ENCODE measurements at places on chromosomes 12 and 14.

GRCh38 chr12:22054155-22054554, 8.1 kb downstream of the CMAS start:
- peaks cover 61% of the 10 kb centered on the region for H3K36me3 ChIP-seq
- peaks cover 9% of the 10 kb centered on the region for H3K4me1 ChIP-seq
- no peak overlapping the region for H3K4me3 ChIP-seq
- no peaks in the 10 kb centered on the region for H3K27me3 ChIP-seq
- no peak for DNase-seq

DNA sequence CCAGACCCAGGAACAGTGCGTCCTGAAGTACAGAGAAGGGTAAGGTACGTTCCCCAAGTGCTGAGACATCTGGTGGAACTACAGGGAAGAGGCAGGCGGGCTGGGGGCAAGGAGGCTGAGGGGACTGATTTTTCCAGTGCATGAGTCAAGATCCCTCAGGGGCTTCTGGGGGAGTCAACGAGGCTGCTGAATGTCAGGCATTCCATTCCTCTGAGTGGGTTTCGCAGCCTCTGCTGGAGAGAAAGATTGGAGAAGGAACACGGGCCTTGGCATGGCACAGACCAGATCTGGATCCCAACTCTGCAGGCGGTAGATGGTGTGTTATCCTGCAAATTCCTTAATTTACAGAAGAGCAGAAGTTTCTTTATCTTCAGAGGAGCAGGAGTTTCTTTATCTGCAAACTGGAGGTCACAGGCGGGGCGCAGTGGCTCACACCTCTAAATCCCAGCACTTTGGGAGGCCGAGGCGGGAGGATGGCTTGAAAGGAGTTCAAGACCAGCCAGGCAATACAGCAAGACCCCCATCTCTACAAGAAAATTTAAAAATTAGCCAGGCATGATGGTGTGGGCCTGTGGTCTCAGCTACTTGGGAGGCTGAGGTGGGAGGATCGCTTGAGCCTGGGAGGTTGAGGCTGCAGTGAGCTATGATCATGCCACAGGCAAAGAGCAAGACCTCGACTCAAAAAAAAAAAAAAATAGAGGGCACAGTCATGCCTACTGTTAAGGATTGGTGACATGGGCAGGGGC, 132.6 kb upstream of the MAP1LC3B2 start:
- peaks cover 35% of the 10 kb centered on the region for H3K4me1 ChIP-seq
- peaks cover 10% of the 10 kb centered on the region for H3K27me3 ChIP-seq
- H3K27ac ChIP-seq: peak overlapping the region; percentile 10
- H3K4me3 ChIP-seq: peak overlapping the region; percentile 30
- no peaks in the 10 kb centered on the region for H3K36me3 ChIP-seq

DNA sequence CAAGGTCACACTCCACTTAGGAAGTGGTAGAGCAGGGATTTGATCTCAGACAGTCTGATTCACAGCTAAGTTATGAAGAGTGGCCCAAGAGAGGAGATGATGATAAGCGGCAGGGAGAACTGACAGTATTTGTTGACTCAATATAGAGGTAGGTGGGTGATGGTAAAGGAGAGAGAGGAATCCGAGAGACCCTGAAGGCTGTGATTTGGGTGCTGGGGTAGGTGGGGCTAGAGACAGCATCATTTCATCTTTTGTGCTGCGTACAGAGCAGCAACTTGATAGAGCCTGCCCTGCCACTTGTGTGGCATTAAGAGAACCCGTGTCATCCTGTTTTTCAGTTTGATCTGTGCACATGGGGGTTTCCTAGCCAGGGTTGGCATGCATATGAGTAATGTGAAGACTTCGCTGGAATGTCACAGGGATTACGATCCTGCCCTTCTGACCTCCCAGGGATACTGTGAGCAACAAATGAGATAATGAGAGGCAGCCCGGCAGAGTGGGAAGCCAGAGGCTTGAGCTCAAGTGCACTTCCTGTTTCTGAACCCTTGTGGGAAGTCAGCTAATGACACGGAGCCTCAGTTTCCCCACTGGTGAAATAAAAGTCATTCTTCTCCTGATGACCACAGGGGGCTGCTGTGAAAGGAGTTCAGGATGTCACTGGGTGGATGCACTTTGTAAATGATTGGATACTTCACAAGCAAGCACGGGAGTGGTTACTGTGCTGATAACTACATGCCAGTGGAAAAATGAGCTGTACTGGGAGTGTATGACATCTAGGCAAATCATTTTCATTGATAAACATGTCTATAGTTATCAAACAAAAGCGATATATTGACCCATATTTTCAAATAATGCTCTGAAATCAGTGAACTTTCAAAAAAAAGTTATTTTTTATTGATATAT, 59.5 kb upstream of the IGF1 start:
- no peak overlapping the region for H3K4me3 ChIP-seq
- peak; percentile 12 for DNase-seq
- peak overlapping the region; percentile 37 for H3K27ac ChIP-seq
- no peaks in the 10 kb centered on the region for H3K36me3 ChIP-seq
- H3K27me3 ChIP-seq: peaks cover 3% of the 10 kb centered on the region

DNA sequence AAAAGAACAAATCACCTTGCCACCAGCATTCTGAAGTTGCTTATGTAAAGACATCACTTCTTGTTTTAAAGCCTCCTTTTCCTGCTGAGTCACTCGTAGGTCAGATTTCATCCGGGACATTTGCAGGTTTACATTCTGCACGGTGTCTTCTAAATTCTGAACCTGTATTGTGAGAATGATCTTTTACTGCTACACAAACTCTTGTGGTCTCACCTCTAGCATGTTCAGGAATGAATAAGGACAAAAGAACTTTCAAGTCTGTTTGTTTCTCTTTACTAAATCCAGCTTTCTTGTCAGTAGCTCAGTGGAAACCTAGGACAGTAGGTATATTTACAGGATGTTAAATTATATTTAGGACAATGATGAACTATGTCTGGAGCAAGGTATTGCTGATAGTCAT, 73.5 kb upstream of the SAV1 start:
- H3K4me1 ChIP-seq: peaks cover 11% of the 10 kb centered on the region
- H3K36me3 ChIP-seq: peaks cover 62% of the 10 kb centered on the region
- DNase-seq: no peak
- no peak overlapping the region for H3K4me3 ChIP-seq
- no peaks in the 10 kb centered on the region for H3K27me3 ChIP-seq

GRCh38 chr12:86663716-86664115, 407.5 kb upstream of the MGAT4C start:
- peaks cover 45% of the 10 kb centered on the region for H3K4me1 ChIP-seq
- peaks cover 11% of the 10 kb centered on the region for H3K27me3 ChIP-seq
- H3K36me3 ChIP-seq: no peaks in the 10 kb centered on the region
- no peak for DNase-seq
- no peak overlapping the region for H3K4me3 ChIP-seq
- no peak overlapping the region for H3K27ac ChIP-seq

- no peak overlapping the region for H3K4me3 ChIP-seq
- peaks cover 19% of the 10 kb centered on the region for H3K4me1 ChIP-seq
- peak overlapping the region; percentile 43 for H3K27ac ChIP-seq
- no peak for DNase-seq
Measured at GRCh38 chr12:31016057-31016456, 57.6 kb upstream of the DDX11 start.

DNA sequence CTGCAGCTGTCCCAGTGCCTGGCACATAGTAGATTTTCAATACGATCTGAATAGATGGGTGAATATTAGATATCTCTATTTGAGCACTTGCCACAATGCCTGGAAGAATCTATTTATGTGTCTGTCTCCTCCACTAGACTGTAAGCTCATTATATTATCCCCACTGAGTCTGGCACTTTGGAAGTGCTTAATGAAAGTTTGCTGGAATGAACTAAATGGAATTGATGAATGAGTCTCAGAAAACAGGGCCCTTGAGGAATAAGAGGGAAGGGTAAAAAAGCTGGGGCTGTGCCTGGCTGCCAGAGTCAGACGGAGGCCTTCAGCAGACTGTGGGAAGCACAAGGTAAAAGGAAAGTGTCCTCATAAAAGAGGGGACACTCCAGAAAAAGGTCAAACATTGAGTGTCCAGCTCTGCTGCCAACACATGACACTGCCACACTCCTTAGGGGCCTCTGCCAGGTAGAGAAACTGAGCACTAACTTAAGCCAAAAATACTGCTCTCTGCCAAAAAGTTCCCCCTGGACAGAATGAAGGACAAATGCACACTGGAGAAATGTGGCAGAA, 39.3 kb downstream of the GLT8D2 start:
- no peak overlapping the region for H3K27ac ChIP-seq
- H3K27me3 ChIP-seq: no peaks in the 10 kb centered on the region
- no peak overlapping the region for H3K4me3 ChIP-seq
- no peak for DNase-seq

- peak overlapping the region; percentile 98 for H3K4me3 ChIP-seq
- peaks cover 25% of the 10 kb centered on the region for H3K4me1 ChIP-seq
- peaks cover 10% of the 10 kb centered on the region for H3K36me3 ChIP-seq
- H3K27ac ChIP-seq: peak overlapping the region; percentile 99
- peaks cover 14% of the 10 kb centered on the region for H3K27me3 ChIP-seq
Measured at GRCh38 chr12:50403001-50403440, 2.3 kb downstream of the LARP4 start.

GRCh38 chr12:63804746-63805145, 25.0 kb downstream of the RXYLT1 start:
- no peak overlapping the region for H3K4me3 ChIP-seq
- no peak for DNase-seq
- no peak overlapping the region for H3K27ac ChIP-seq
- no peaks in the 10 kb centered on the region for H3K27me3 ChIP-seq

DNA sequence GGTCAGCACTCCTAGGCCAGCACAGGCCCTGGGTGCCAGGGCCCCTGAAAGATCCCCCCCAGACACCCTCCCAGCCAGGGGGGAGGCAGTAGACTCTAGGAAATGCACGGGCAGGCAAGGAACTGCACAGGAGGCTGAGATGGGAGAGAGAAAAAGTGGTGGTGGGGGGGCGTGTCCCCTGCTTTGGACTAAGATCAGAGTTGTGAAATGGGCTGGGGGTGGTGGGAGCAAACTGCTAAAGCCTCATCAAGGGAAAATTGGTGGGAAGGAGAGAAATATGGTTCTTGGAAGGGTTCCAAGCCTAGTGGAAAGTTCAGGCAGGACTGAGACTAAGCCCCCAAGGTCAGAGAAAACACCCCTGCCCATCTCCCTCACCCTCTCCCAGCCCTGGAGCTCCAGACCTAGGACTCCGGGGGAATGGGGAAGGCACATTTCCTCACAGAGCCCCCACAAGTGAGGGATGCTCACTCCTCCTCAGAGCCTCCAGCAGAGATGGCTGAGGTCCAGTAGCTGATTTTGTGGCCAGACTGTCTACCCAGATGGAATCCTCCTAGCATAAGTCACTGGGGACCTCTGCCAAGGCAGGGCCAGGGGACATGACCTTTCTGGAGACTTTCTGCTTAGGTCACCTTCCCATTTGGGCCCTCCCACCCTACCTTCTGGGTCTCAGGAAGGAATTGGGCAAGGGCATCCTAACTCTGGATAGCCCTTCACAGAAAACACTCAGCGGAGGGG, 29.8 kb downstream of the FIGNL2 start:
- peaks cover 34% of the 10 kb centered on the region for H3K27me3 ChIP-seq
- no peak for DNase-seq
- peaks cover 49% of the 10 kb centered on the region for H3K4me1 ChIP-seq
- H3K36me3 ChIP-seq: peaks cover 24% of the 10 kb centered on the region
- H3K4me3 ChIP-seq: no peak overlapping the region

GRCh38 chr12:19872621-19873540, 433.6 kb downstream of the AEBP2 start:
- no peak overlapping the region for H3K4me3 ChIP-seq
- DNase-seq: no peak
- no peaks in the 10 kb centered on the region for H3K36me3 ChIP-seq
- no peaks in the 10 kb centered on the region for H3K4me1 ChIP-seq

- H3K4me1 ChIP-seq: peaks cover 37% of the 10 kb centered on the region
- H3K27ac ChIP-seq: peak overlapping the region; percentile 91
- peak overlapping the region; percentile 87 for H3K4me3 ChIP-seq
- no peaks in the 10 kb centered on the region for H3K36me3 ChIP-seq
Measured at GRCh38 chr12:96401076-96401871, 1.0 kb upstream of the CDK17 start.

DNA sequence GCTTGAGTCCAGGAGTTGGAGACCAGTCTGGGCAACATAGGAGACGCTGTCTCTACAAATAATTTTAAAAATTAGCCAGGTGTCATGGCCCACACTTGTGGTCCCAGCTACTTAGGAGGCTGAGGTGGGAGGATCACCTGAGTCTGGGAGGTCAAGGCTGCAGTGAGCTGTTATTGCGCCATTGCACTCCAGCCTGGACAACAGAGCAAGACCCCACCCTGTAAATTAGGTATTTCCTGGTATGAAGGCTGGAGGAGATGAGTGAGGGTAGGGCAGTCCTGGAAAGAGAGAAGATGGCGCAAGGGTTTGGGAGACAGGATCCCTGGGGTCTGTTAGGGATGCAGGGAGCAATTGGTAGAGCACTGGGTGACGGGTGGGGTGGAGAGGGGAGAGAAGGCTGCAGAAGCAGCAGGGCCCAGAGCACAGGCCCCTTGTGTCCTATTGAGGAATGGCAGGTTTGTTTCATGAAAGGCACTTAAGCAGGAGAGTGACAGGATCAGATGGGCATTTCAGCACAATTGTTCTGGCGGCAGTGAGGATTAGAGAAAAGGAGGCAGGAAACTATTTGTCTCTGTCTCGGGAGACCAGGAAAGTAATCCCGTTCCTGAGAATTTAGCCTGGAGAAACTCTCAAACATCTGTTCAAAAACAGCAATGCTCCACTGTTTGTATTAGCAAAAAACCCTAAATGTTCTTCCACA, 47.2 kb upstream of the KTN1 start:
- H3K36me3 ChIP-seq: peaks cover 16% of the 10 kb centered on the region
- H3K4me1 ChIP-seq: no peaks in the 10 kb centered on the region
- no peaks in the 10 kb centered on the region for H3K27me3 ChIP-seq
- H3K4me3 ChIP-seq: no peak overlapping the region

DNA sequence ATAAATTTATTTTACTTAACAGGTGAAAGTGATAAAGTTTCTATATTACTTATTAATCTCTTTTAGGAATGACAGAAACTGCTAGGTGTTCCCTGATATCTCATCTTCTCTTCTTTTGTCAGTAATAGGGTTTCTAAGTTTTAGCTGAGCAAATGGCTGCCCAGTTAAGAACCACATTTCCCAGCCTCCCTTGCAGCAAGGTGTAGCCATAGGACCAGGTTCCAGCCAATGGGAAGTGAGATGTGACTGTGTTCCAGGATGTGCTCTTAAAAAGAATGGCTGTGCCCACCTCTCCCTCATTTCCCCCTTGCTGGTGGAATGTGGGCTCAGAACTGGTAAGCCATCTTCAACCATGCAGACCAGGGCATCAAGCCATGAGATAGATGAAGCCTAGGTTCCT, 165.6 kb downstream of the HELB start:
- DNase-seq: no peak
- H3K36me3 ChIP-seq: no peaks in the 10 kb centered on the region
- H3K4me1 ChIP-seq: no peaks in the 10 kb centered on the region
- H3K4me3 ChIP-seq: no peak overlapping the region
- H3K27me3 ChIP-seq: peaks cover 4% of the 10 kb centered on the region
- no peak overlapping the region for H3K27ac ChIP-seq

- H3K27me3 ChIP-seq: no peaks in the 10 kb centered on the region
- H3K4me3 ChIP-seq: no peak overlapping the region
- peak overlapping the region; percentile 4 for H3K27ac ChIP-seq
- no peak for DNase-seq
- no peaks in the 10 kb centered on the region for H3K36me3 ChIP-seq
Measured at GRCh38 chr14:73397810-73398209, 60.5 kb downstream of the NUMB start.

GRCh38 chr12:73589220-73589619, 948.4 kb upstream of the ATXN7L3B start:
- H3K36me3 ChIP-seq: no peaks in the 10 kb centered on the region
- H3K4me3 ChIP-seq: no peak overlapping the region
- DNase-seq: no peak
- no peaks in the 10 kb centered on the region for H3K4me1 ChIP-seq
- no peak overlapping the region for H3K27ac ChIP-seq

- no peak overlapping the region for H3K27ac ChIP-seq
- no peak for DNase-seq
- no peaks in the 10 kb centered on the region for H3K4me1 ChIP-seq
- H3K36me3 ChIP-seq: no peaks in the 10 kb centered on the region
Measured at GRCh38 chr14:24542346-24542936, 33.6 kb downstream of the CTSG start.

Data from nephron progenitor cell (in vitro differentiated cells).